Activated B cell treated with CpG ODN at 0.5 μM for 24 hours (primary cell): ENCODE measurements at places on chromosomes 2 and 18.

GRCh38 chr2:149989447-149990063 is 402.0 kb upstream of the MMADHC start:
- H3K36me3 ChIP-seq, result no peaks in the 10 kb centered on the region
- no peak for DNase-seq
- no peak overlapping the region for H3K4me3 ChIP-seq
- H3K4me1 ChIP-seq, result no peaks in the 10 kb centered on the region
- H3K27me3 ChIP-seq, result no peaks in the 10 kb centered on the region

GRCh38 chr2:156573710-156574109 is 137.5 kb downstream of the GPD2 start:
- peak overlapping the region; percentile 46 for H3K27ac ChIP-seq
- no peak overlapping the region for H3K4me3 ChIP-seq
- no peak for DNase-seq
- H3K36me3 ChIP-seq, result peaks cover 52% of the 10 kb centered on the region
- H3K4me1 ChIP-seq, result peaks cover 18% of the 10 kb centered on the region

DNA sequence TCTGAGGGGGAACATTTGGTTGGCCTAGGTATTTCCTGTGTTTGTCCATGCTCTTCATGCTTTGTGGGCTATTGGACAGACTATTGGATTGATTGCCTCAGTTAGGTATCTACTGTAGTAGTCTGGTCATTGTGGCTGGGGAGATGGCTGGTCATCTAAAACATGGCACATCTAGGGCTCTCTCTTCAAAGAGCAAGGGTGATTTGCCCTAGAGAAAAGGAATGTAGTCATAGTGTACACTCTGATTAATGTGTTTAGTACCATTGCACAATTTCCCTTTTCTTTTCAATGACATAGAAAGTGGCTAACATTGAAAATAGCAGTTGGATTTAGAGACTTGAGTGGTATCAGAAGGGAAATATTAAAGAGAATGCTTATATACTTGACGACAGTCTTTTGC is 114.3 kb downstream of the LCLAT1 start:
- peaks cover 28% of the 10 kb centered on the region for H3K36me3 ChIP-seq
- DNase-seq, result no peak
- H3K27me3 ChIP-seq, result no peaks in the 10 kb centered on the region
- H3K4me1 ChIP-seq, result no peaks in the 10 kb centered on the region

GRCh38 chr2:186060744-186061440 is 322.3 kb downstream of the FSIP2 start:
- no peak overlapping the region for H3K27ac ChIP-seq
- H3K36me3 ChIP-seq, result no peaks in the 10 kb centered on the region
- DNase-seq, result no peak
- H3K27me3 ChIP-seq, result no peaks in the 10 kb centered on the region
- no peak overlapping the region for H3K4me3 ChIP-seq

DNA sequence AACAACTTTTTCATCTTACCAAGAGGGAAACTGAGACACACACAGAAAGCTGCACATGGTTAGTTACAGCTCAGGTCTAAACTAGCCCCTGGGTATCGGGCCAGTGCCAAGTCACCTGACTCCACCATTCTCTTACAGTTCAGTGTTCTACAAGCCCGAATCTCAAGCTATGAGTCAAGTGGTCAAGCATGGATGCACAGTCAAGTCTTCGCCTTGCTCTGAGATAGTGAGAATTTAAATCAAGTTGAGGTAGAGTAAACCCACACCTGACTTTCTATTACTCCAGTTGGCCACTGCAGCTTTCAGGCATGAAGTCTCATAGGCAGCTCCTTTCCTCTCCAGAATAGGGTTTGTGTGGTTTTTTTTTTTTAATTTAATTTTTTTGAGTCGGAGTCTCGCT is 34.5 kb upstream of the ARL5A start:
- H3K27me3 ChIP-seq, result no peaks in the 10 kb centered on the region
- H3K4me1 ChIP-seq, result peaks cover 2% of the 10 kb centered on the region
- no peak overlapping the region for H3K27ac ChIP-seq
- no peak overlapping the region for H3K4me3 ChIP-seq

DNA sequence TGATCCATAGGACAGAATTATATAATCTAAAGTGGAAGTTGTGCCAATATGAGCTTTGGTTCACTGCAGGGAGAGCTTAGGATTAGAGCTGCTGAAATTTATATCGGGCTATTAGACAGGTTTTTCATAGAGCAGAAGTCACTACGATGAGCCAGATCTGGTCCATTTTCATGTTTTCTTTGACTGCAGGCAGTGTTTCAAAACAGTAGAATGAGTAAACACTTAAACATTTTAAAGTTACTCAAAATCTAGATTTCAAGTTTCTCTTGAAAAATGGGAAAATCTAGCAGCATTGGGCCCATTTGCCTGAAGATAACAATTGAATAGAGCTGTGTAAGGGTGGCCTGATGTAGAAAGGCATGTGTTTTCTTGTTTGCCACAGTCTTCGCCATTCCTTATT is 14.5 kb upstream of the ADAM23 start:
- H3K27me3 ChIP-seq, result peaks cover 4% of the 10 kb centered on the region
- no peak overlapping the region for H3K27ac ChIP-seq
- H3K4me1 ChIP-seq, result no peaks in the 10 kb centered on the region
- no peak overlapping the region for H3K4me3 ChIP-seq

DNA sequence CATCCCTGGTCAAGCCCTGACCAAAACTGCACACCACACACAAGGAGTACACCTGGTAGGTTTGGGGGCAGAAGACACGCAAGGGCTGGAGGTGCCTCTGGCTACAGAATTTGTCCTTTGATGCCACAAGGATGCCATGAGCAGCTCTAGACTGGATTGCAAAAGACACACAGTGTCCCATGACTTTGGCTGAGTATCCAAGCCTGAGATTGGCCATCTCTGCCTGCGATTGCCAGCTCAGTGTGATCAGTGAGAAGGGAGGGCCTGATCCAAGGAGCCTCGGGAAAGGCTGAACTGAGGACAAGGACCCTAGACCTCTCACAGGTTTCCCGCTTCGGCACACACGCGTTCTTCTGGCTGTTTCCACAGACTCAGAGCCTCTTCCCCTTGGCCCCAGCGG is 60.0 kb upstream of the FOSL2 start:
- H3K27ac ChIP-seq, result no peak overlapping the region
- peaks cover 30% of the 10 kb centered on the region for H3K36me3 ChIP-seq
- no peaks in the 10 kb centered on the region for H3K27me3 ChIP-seq
- no peak overlapping the region for H3K4me3 ChIP-seq
- no peak for DNase-seq
- no peaks in the 10 kb centered on the region for H3K4me1 ChIP-seq

DNA sequence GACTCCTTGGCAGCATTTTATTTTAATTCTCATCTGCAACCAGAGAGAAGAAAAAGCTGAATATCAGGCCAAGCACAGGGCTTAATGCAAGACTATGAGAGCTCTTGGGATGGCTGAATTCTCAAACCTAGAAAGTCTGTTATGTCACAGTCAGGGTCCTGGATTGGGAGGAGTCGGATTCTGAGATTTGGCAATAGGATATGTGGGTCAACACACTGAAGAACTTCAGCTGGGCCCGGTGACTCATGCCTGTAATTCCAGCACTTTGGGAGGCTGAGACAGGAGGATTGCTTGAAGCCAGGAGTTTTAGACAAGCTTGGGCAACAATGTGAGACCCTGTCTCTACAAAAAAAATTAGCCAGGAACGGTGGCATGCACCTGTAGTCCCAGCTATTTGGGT is 102.4 kb downstream of the COL3A1 start:
- no peak for DNase-seq
- peaks cover 5% of the 10 kb centered on the region for H3K4me1 ChIP-seq
- no peaks in the 10 kb centered on the region for H3K36me3 ChIP-seq
- H3K27me3 ChIP-seq, result no peaks in the 10 kb centered on the region
- H3K27ac ChIP-seq, result no peak overlapping the region
- H3K4me3 ChIP-seq, result no peak overlapping the region

GRCh38 chr2:190909680-190910079 is 29.1 kb downstream of the GLS start:
- H3K36me3 ChIP-seq, result peaks cover 60% of the 10 kb centered on the region
- no peaks in the 10 kb centered on the region for H3K27me3 ChIP-seq
- no peak for DNase-seq
- no peak overlapping the region for H3K4me3 ChIP-seq
- H3K27ac ChIP-seq, result no peak overlapping the region
